Activated CD4-positive, alpha-beta T cell treated with anti-CD3 and anti-CD28 coated beads, Interleukin-2, amount 50 U/mL, for 4 hours (primary cell): ENCODE measurements at places on chromosomes 6 and 20.

- DNase-seq, result no peak
Measured at GRCh38 chr20:23165307-23165750, 79.2 kb upstream of the CD93 start.

DNA sequence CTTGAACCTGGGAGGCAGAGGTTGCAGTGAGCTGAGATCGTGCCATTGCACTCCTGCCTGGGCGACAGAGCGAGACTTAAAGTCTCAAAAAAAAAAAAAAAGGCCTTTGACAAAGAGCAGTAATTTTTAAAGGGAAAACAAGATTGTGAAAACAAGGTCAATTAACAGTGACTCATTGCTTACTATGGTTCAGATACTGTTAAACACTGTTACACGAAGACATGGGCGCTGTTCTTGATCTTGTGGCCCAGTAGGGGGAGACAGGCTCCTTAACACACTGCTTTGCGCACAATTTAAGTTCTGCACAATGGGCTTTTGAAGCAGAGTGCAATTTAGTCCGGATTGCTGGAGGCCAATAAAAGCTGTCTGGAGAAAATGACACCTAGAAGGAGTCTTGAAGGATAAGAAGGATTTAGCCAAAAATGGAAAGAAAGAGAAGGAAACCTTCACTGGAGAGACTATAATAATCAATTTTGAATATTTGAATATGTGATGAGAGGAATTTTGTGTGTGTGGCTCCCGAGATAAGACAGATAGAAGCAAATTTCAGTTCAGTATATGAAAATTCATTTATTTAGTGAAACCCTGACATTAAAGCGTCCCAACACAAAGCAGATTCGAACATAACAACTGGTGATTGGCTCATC is 6.0 kb upstream of the LATS1 start:
- DNase-seq, result peak; percentile 28

DNA sequence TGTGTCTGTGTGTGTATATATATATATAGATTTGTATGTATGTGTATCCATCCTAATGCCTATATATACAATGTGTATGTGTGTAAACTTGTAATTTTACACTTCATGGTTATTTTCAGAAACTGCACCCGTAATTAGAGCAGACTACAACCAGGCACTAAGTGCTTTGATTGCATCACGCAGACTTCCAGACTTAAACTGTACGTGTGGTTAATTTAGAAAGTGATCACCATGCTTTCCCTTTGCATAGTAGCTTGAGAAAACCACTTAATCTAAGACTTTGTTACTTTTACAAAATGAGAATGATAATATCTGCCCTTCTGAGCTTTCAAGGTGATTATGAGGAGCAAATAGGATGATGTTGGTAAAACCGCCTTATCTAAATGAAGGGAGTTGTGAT is 50.1 kb upstream of the E2F3 start:
- DNase-seq, result no peak

DNA sequence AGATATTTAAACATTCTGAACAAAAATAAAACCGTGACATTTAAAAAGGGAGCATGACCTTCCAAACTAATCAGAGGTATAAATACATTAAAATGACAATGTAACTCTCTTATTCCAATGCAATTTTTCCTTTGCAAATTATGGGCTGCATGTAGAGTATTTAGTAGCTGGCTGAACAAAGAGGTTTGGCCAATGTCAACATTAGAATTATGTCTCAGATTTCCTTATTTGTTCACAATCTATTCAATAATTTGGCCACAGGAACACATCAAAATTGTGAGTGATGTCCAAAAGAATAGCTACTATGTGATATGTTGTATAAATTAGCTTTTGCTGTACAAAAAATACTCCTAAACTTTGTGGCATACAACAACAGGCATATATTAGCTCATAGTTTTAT is 580.0 kb upstream of the MARCKS start:
- no peak for DNase-seq

DNA sequence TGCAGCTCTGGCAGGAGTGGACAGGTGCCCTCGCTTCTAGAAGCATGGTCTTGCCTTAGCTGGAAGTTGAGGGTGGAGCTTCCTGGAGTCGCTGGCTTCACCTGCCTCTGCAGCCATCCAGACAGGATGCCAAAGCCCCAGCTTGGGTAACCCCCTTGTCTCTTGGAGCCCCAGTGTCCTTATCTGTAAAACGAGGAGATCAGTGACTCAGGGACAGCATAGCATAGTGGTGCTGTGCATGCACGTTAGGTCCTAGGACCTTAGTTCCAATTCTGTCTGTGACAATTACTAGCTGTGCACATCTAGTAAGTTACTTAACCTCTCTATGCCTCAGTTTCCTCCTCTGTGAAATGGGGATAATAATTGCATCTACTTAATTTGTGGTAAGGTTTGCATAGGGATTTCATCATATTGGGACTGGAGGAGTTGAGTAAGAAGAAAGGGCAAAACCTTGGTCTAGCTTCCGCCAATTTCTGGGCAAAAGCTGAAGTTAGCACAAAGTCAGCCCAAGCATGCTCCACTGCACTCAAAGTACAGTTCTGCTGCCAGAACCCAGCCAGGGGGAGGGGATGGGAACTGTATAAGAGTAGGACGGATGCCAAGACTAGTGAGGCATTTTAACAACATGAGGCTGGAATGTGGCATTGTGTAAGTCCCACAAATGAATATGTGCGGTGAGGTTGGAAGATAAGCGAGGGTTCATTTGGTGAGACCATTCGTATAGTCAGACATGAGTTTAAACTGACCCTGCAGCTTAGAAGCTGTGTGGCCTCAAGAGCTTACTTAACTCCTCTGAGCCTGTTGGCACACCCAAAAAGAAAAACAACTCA is 24.5 kb downstream of the TOX2 start:
- no peak for DNase-seq

DNA sequence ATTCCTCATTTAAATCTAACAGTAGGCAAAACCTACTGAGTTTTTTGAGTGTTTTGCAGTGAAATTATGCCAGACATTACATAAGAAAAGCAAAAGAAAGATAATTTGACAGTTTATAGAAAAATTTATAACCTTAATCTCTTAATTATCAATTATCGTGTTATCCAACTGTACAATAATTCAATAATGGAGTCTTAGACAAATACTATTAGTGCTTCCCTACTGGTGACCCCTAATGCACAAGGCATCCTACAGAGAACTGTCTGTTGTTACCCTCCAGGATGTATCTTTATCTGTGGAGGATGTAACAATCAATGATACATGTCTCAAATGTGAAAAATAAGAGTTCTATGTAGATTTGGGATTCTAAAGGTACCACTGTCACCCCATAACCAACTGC is 1687.6 kb downstream of the GRIK2 start:
- no peak for DNase-seq

GRCh38 chr6:1536526-1537429 is 72.9 kb upstream of the FOXC1 start:
- DNase-seq, result no peak
